AG09309 (cell line): ENCODE measurements at places on chromosomes 6 and 20.

DNA sequence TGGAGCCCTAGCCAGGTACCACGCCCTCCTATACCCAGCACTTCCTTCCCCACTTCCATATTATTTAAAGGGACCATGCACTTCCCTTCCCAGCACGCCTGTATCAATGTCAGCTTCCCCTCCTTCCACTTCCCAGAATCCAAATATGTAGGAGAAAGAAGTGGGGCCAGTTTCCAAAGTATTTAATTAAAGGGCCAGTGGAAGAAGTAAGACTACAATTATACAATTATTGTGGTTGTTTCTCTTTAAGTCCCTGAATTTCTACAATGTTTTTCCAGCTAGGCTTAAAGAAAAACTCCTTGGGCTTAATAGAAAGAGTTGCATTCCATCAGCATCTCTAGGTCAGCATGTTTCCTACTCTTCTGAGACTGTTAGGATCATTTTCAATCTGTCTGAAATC, 515.8 kb downstream of the PREX1 start:
- DNase-seq: no peak

- DNase-seq: no peak
These were observed 125.2 kb downstream of the HIVEP2 start for GRCh38 chr6:142819603-142820337.

GRCh38 chr6:97059473-97059872, 134.9 kb downstream of the KLHL32 start:
- DNase-seq: peak; percentile 14

- DNase-seq: no peak
These were observed 80.5 kb upstream of the SYNDIG1 start for GRCh38 chr20:24388828-24389380.

DNA sequence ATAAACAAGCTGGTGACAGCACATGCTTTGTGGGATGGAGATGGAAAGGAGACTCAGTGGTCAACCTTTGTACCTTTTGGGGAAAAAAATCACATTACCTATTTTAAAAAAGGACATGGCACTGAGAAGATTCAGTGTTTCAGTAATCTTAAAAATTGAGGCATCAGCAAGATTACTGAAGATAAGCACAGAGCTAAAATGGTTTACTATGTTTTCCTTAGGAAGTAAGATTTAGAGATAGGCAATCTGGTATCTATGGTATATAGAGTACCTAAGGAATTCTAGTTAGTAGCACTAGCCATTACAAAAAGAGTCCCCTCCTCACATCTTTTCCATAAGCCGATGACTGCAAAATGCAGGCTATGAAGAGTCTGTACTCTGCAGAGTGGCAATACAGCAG, 35.7 kb downstream of the TOMM6 start:
- DNase-seq: no peak

DNA sequence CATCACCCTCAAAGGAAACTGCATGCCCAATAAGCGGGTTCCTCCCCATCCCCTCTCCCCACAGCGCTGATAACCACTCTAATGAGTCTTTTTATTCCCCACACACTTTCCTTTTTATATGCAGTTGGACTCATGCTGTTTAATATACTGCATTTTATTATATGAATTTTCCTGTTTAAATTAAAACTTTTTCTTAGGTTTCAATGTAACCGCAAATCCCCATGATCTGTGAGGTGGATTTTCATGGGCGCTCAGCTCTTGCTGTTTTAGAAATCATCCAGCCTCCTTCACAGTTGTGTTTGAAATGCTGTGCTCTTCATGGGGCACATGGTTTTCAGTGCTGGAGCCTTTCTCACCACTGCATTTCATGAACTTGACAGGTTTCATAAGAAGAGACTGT, 165.1 kb upstream of the LAMP5 start:
- no peak for DNase-seq

GRCh38 chr6:5626727-5627426, 365.6 kb downstream of the FARS2 start:
- DNase-seq: no peak

GRCh38 chr6:147869869-147870268, 361.4 kb downstream of the SAMD5 start:
- no peak for DNase-seq
